Testis (tissue), 5 donors: ENCODE measurements at places on chromosomes 6 and 20. TPM values are rescaled to one million over a fixed set of nuclear protein-coding genes. Genes with fewer than 3 reads are reported as not detected.

DNA sequence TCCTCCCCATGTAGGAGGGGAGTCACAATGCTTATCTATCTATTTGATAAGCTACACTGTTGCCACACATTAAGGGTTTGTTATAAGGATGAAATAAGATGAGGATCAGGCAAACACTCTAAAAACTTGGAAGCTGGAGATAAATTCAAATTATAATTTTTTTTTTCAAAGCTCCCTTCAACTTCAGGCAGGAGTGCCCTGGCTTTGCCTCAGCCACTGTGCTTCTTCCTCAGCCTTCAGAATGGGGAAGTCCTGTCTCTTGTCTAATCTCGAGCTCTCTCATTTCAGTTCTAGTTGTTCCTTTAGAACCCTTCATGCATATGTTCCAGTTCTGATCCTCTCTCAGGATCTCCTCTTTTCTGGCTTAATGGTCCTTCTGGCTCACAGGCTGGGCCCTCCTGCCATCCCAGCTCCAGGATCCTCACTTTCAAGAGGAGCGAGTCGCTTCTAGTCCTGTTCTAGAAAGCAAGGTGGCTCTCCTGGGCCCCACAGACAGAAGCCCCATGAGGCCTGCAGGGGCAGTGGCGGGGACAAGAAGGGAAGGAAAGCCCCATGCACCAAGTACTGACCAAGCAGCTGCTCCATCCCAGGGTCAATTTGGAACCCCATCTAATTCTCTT is 164.3 kb downstream of the VEGFA start:
- H3K4me3 ChIP-seq, result no peak overlapping the region
- H3K27me3 ChIP-seq, result no peaks in the 10 kb centered on the region
- no peak for DNase-seq
- no peaks in the 10 kb centered on the region for H3K4me1 ChIP-seq

DNA sequence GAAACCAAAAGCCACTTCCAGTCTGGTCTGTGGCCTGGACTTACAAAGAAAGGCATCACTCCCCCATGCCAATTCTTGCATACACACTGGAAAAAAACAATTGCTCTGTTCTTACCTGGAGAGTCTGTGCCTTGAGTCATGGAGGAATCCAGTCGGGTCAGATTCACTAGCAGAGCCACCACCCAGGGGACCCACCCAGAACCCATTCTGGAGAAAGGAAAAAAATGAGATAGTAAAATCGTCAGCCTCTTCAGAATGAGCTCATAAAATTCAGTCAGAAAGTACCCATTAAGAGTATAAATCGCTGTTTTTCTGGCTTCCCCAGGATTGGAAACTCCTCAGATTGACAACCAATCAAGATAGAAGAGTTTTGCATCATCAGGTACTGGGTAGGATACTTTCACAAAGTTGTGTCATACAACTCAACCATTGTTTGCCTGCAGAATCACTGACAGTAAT is at the start of gene HLA-DOB:
TSS of gene HLA-DOB (minus strand) at position 257 of the 459 bp plus-strand sequence. CDS start at position 206, 51 bp downstream.
- peaks cover 7% of the 10 kb centered on the region for H3K4me1 ChIP-seq
- no peak for DNase-seq
- no peak within 1 kb of the TSS for H3K27ac ChIP-seq
- H3K4me3 ChIP-seq, result no peak within 1 kb of the TSS

DNA sequence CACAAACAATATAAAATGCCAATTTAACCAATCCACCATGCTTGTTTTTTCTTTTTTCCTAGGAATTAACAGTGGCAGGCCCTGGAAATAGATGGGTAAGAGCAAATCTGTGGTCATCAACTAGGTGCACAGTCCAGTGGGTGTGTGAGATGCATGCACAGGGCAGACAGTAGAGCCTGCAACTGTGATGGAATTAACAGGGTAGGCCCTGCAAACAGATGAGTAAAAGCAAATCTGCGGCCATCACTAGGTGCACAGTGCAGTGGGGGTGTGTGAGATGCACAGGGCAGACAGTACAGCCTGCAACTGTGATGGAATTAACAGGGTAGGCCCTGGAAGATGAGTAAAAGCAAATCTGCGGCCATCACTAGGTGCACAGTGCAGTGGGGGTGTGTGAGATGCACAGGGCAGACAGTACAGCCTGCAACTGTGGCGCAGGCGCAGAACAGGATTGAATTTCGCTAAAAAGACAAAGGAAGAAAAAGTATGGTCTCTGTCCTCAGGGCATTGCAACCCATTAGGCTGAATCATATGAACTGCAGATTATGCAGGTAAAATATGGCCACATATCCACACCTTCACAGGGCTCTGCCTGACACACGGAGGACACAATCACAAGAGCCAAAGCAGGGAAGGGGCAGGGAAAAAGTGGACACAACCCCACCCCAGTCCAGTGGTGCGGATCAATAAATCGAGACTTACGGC is 41.0 kb upstream of the IPCEF1 start:
- H3K4me1 ChIP-seq, result peaks cover 5% of the 10 kb centered on the region
- no peak for DNase-seq
- H3K36me3 ChIP-seq, result no peaks in the 10 kb centered on the region
- no peaks in the 10 kb centered on the region for H3K27me3 ChIP-seq

- DNase-seq, result no peak
- H3K4me1 ChIP-seq, result no peaks in the 10 kb centered on the region
- no peak overlapping the region for H3K4me3 ChIP-seq
- H3K27me3 ChIP-seq, result no peaks in the 10 kb centered on the region
Measured at GRCh38 chr20:3711484-3711941, 887 bp downstream of the SIGLEC1 start.

- H3K4me1 ChIP-seq, result peaks cover 6% of the 10 kb centered on the region
- no peak overlapping the region for H3K4me3 ChIP-seq
- H3K27ac ChIP-seq, result no peak overlapping the region
- DNase-seq, result no peak
- no peaks in the 10 kb centered on the region for H3K27me3 ChIP-seq
Measured at GRCh38 chr6:42295181-42295580, 77.5 kb upstream of the MRPS10 start.

DNA sequence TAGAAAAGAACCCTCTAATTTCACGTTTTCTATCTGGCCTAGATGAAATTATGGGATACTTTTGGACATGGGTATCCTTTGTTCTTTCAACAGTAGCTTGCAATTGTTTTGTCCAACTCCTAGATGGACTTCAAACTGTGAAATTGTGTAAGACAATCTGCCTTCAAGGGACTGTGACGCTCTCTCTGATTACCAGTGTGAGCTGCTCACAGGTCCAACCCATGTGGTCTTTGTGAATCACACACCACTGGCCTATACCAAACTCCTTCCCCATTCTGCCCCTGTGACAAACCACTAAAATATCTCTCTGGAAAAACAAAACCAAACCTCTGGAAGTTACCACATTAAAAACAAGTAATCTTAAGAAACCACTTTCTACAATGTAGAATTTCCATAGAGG is 59.5 kb downstream of the NINL start:
- no peak overlapping the region for H3K27ac ChIP-seq
- no peak overlapping the region for H3K4me3 ChIP-seq
- H3K36me3 ChIP-seq, result no peaks in the 10 kb centered on the region

- no peak for DNase-seq
- H3K36me3 ChIP-seq, result no peaks in the 10 kb centered on the region
- no peak overlapping the region for H3K27ac ChIP-seq
- H3K4me3 ChIP-seq, result no peak overlapping the region
- no peaks in the 10 kb centered on the region for H3K4me1 ChIP-seq
Measured at GRCh38 chr6:119035459-119035858, 43.0 kb downstream of the FAM184A start.

- H3K36me3 ChIP-seq, result no peaks in the 10 kb centered on the region
- no peak overlapping the region for H3K27ac ChIP-seq
- no peaks in the 10 kb centered on the region for H3K4me1 ChIP-seq
- H3K4me3 ChIP-seq, result no peak overlapping the region
- no peaks in the 10 kb centered on the region for H3K27me3 ChIP-seq
Measured at GRCh38 chr20:48945840-48946514, 24.5 kb downstream of the ARFGEF2 start.

GRCh38 chr20:58584051-58584824 is 66.8 kb upstream of the STX16 start:
- no peak for DNase-seq
- H3K4me1 ChIP-seq, result peaks cover 7% of the 10 kb centered on the region
- no peak overlapping the region for H3K27ac ChIP-seq
- H3K36me3 ChIP-seq, result no peaks in the 10 kb centered on the region

GRCh38 chr20:45467861-45468260 is 1.7 kb upstream of the WFDC2 start:
- no peaks in the 10 kb centered on the region for H3K27me3 ChIP-seq
- DNase-seq, result no peak
- peaks cover 15% of the 10 kb centered on the region for H3K4me1 ChIP-seq
- no peak overlapping the region for H3K4me3 ChIP-seq
- no peaks in the 10 kb centered on the region for H3K36me3 ChIP-seq

GRCh38 chr6:160430751-160431150 is 82.6 kb downstream of the SLC22A3 start:
- peak; percentile 72 for DNase-seq
- peak overlapping the region; percentile 87 for H3K27ac ChIP-seq

DNA sequence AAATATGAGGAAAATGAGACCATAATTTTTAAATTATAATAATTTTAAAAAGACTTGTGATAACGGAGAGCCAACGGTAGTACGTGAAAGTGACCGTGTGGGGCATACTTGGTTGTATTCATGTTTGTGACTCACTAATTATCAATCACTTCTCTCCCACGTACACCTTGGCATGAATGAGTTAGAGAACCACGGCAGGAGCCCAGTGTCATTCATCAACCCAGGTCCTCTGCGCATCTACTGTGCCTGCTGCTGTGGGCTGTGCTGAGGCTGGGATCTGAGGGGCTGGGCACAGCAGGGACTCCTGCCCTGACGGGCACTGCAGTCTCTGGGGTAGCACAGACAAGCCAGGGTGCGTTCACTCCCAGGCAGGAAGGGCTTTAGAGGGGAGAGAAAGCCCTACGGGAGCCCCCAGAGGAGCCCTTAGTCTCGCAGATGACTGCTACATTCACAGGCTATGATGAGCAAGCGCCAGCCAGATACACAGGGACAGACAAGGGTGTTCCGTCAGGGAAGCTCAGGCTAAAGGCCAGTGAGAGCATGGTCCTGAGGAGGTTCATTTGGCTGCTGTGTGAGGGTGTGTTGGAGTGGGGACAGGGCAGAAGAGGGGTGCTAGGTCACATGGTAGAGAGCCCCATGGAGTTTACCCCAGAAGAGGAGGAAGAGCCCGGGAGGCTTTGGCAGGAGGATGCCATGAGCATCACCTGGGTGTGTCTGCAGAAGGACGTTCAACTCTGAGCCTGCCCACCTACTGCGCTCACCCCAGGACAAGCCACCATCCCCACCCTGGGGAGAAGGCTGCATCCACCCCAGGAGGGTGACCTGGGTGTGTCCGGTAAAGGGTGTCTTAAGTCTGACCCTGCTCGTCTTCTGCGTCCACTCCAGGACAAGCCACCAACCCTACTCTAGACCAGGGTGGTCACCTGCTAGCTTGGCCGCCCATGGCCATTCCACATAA is 8.2 kb upstream of the RPS6KA2 start:
- peaks cover 8% of the 10 kb centered on the region for H3K4me1 ChIP-seq
- H3K27ac ChIP-seq, result no peak overlapping the region
- no peaks in the 10 kb centered on the region for H3K27me3 ChIP-seq
- H3K36me3 ChIP-seq, result no peaks in the 10 kb centered on the region

- no peak overlapping the region for H3K4me3 ChIP-seq
- H3K27me3 ChIP-seq, result no peaks in the 10 kb centered on the region
- H3K4me1 ChIP-seq, result no peaks in the 10 kb centered on the region
- DNase-seq, result no peak
- no peak overlapping the region for H3K27ac ChIP-seq
- no peaks in the 10 kb centered on the region for H3K36me3 ChIP-seq
Measured at GRCh38 chr6:47146431-47147174, 104.5 kb upstream of the ADGRF1 start.

GRCh38 chr20:61524951-61525666 is 273.0 kb downstream of the CDH4 start:
- DNase-seq, result no peak
- H3K27me3 ChIP-seq, result no peaks in the 10 kb centered on the region
- no peaks in the 10 kb centered on the region for H3K4me1 ChIP-seq
- H3K4me3 ChIP-seq, result no peak overlapping the region
- H3K27ac ChIP-seq, result no peak overlapping the region

GRCh38 chr20:19761841-19762240 is 3.8 kb downstream of the RIN2 start:
- DNase-seq, result no peak
- H3K36me3 ChIP-seq, result no peaks in the 10 kb centered on the region
- H3K4me1 ChIP-seq, result peaks cover 15% of the 10 kb centered on the region
- no peak overlapping the region for H3K27ac ChIP-seq

GRCh38 chr20:17495826-17496225 is 35.4 kb downstream of the BFSP1 start:
- H3K27me3 ChIP-seq, result no peaks in the 10 kb centered on the region
- H3K27ac ChIP-seq, result no peak overlapping the region
- H3K4me1 ChIP-seq, result no peaks in the 10 kb centered on the region
- no peaks in the 10 kb centered on the region for H3K36me3 ChIP-seq

GRCh38 chr6:166998256-166999144 is 697 bp upstream of the CEP43 start:
- H3K27ac ChIP-seq, result peak overlapping the region; percentile 36
- no peaks in the 10 kb centered on the region for H3K27me3 ChIP-seq
- H3K36me3 ChIP-seq, result no peaks in the 10 kb centered on the region
- peak; percentile 28 for DNase-seq

DNA sequence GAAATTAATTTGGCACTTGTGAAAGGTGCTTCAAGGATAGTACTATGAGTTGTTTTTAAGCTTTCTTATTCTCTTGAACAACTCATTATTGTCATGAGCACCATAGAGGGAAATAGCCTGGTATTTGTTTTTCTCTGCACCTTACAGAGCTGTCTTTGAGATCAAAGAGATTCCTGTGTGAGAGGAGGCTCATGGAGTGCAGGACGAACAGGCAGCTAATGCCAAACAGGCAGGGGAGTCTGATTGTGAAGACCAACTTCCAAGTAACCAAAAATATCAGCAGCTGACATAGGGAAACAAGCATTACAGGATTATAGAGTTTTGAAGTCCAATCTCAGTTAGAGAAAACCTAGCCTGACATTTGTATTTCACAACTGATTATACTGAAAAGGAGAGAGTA is 110.6 kb upstream of the TENT5A start:
- no peak overlapping the region for H3K4me3 ChIP-seq
- no peaks in the 10 kb centered on the region for H3K36me3 ChIP-seq
- no peak for DNase-seq
- H3K27me3 ChIP-seq, result no peaks in the 10 kb centered on the region

- H3K27ac ChIP-seq, result no peak overlapping the region
- no peak for DNase-seq
- no peaks in the 10 kb centered on the region for H3K27me3 ChIP-seq
- no peak overlapping the region for H3K4me3 ChIP-seq
- H3K4me1 ChIP-seq, result no peaks in the 10 kb centered on the region
- H3K36me3 ChIP-seq, result no peaks in the 10 kb centered on the region
Measured at GRCh38 chr20:5718896-5719595, 31.2 kb upstream of the SHLD1 start.

Gene TBXT
- 1.2 TPM for total RNA-seq

Gene SLC35D3
- not detected for total RNA-seq

Gene COL19A1
- 2.5 TPM for total RNA-seq

Gene ZBP1
- total RNA-seq, result not detected

Gene RIMS1
- total RNA-seq, result 40.6 TPM

Gene CD109
- total RNA-seq, result 4.0 TPM

Gene SCRT2
- 0.19 TPM for total RNA-seq

Gene SIRPA
- total RNA-seq, result 18.4 TPM

Gene PCSK2
- 11.7 TPM for total RNA-seq

Gene TNF
- total RNA-seq, result 0.31 TPM

Gene RBPJL
- 1.1 TPM for total RNA-seq

Gene UNC5CL
- total RNA-seq, result 2.0 TPM

Gene LTA
- 1.3 TPM for total RNA-seq

Gene AVP
- 1.3 TPM for total RNA-seq

Gene RNF39
- total RNA-seq, result 3.5 TPM

Gene TINAG
- not detected for total RNA-seq

Gene NFKBIE
- 29.2 TPM for total RNA-seq
